Right cardiac atrium (tissue), 5 donors: ENCODE measurements at places on chromosomes 5 and 9.

DNA sequence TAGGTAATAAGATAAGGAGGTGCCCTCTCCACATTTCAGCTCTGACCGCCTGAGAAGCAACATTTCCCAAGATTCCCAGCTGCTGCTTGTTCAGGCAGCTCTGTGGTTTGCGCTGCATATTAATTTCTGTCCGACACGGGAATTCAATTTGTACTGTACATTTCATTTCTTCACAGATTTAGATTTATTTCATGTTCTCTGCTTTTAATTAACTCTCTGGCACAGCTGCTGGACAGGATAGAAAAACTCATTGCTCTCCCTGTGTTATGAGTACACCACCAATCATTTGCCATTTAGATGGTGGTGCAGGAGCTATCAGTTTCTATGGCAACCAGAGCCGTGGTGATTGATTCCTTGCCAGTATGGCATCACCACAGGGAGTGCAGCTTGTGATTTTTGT, 558.5 kb downstream of the DMRTA1 start:
- no peak for DNase-seq

GRCh38 chr9:113488490-113488889, 25.0 kb downstream of the RGS3 start:
- no peak for DNase-seq

GRCh38 chr5:135739383-135739981, 95.0 kb upstream of the SLC25A48 start:
- no peak for DNase-seq

DNA sequence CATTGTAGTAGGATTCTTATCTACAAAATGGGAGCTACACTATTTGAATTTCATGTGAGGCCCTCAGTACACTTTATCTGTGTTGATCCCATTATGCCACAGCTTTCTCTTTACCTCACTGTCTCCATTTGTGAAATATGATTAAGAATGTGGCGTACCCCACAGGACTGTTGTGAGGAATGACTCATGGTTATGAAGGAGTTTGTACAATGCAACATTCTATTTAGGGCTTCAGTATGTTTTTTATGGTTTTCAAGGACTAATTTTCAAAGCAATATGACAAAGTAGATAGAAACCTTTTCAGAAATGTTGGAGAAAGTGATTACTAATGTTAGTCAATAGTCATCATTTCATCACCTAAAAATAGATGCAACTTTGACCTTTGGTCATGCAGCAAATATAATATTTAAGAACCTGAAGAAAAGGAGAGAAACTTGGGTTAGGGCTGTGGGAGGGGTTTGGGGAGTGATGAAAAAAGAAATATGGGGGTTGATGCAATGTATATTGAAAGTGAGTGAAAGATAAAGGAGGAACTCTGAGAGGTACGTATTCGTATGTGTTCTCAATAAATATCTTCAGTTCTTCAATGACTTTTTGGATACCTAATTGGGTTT, 53.7 kb upstream of the PIP5K1B start:
- no peak for DNase-seq

- DNase-seq: no peak
These were observed 85.7 kb upstream of the GRIA1 start for GRCh38 chr5:153404747-153405146.

- DNase-seq: no peak
These were observed 7.2 kb upstream of the SFXN1 start for GRCh38 chr5:175471196-175471595.

GRCh38 chr5:71471193-71471592, 15.7 kb downstream of the BDP1 start:
- no peak for DNase-seq

GRCh38 chr5:170636206-170636605, 132.4 kb downstream of the KCNIP1 start:
- no peak for DNase-seq
